Renal cortical epithelial cell (primary cell): ENCODE measurements at places on chromosomes 3 and 15. TPM values are rescaled to one million over a fixed set of nuclear protein-coding genes. Genes with fewer than 3 reads are reported as not detected.

- DNase-seq: no peak
These were observed 35.2 kb downstream of the FAM81A start for GRCh38 chr15:59473226-59473625.

DNA sequence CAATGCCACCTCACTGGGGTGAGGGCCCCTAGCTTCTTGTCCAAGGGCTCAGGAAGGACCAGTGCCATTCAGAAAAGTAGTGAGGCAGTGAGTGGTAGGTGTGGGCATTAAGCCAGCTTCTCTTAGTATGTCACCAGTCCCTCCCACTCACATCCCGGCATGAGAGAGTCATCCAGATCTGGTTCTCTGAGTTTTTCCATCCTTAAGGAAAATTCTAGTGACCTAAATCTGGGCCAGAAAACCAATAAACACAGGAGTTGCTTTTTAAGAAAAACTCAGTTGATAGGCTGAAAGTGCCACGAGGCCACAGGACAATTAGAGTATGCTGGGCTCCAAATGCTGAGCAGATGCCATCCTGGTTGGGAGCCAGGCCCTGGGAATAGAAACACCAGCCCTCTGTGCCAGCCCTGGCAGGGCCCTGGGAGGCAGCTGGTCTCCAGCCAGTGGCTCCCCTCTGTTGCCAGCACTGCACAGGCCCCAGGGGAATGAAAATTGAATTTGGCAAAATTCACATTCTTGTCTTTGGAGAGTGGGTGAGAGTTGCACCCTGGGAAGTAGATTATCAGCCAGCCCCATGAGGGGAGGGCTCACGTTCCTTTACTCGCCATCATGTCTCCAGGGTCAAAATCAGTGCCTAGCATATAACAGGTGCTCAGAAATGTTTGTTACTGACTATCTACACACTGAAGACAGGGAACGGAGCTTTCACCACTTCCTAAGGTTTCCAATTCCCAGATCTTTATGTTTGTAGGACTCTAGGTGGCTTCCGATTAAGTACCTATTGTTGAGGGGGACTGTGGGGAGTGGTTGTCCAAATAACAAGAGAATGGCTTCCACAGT lies 52.8 kb downstream of the FAM43A start:
- DNase-seq: peak; percentile 81

The NUP210 gene
- 3.6 and 20.8 TPM in 2 replicates for total RNA-seq

DNA sequence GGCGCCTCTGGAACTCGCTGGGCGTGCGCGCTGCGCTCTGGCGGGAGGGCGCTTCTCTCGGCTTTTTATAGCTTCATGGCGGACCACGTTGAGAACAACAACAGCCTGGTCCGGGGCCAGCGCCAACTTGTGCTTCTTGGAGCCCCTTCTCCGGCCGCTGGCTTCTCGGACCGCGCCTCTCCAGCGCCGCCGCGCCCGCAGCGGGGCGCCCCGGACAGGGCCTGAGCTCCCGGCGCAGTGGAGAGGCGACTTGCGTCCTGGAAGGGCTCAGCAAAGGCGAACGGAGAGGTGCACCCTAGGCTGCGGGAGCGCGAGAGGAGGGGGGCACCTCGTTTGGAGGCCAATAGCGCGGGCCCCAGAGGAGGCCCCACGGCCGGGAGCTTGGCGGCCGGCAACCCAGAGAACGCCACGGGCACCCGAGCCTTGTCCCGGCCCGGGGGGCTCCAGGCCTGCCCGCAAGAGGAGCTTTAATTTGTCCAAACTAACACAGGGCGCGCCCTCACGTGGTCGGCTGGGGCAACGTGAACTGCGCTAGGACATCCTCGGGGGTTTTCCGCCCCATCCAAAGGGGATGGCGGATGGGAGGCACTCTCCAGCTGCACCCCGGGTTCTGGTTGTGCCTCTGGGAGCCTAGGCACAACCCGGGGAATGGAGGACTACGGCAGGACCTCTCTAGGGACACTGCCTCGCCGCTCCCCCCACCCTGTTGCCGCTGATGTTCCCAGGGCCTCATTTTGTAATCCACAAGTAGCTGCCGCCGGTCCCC lies 37.8 kb downstream of the HMCES start:
- peak; percentile 41 for DNase-seq

The GPX1 gene
- total RNA-seq: 288 and 368 TPM in 2 replicates

DNA sequence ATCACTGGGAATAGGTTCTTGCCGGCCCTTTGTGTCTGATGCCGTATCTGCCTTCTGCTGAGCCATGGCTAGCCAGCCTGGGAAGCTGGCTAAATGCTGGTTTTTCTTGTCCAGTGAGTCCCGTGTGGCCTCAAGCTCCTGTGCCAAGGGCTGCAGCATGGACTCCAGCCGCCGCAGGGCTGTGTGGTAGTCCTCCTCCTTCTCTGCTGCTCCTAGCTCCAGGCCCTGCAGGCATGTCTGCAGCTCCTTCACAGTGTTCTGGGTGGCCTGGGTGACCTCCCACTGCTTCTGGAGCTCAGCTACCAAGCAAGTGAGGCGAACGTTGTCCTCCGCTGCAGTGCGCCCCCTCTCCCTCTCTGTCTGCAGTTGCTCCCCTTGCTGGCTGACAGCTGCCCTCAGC lies 24.9 kb downstream of the CXCR6 start:
- no peak for DNase-seq

DNA sequence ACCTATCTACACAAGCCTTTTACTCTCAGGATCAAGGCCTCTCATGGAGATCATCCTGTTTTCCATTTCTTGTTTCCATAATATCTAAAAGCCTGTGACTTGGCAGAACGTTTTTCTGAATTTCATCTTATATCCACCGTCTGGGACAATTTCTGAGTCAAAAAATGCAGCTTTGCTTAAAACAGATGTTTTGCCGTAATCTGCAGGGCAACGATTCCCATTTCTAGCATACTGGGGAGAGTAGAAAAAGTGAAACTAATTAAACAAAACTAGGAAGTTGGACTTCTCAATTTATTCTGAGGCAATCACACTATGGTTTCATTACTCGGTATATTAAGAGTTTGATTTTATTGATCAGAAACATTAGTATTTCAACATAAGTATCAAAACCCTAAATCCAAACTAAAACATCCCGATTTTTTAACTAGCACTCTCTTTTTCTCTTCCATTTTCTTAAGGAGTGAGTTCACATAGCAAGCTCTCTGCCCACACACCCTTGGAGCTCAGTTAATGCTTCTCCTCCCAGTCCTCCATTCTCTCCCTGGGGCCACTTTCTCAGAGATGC lies 33.6 kb downstream of the SPATA12 start:
- no peak for DNase-seq

GRCh38 chr15:57427367-57427821 lies 51.1 kb downstream of the CGNL1 start:
- DNase-seq: peak; percentile 72

DNA sequence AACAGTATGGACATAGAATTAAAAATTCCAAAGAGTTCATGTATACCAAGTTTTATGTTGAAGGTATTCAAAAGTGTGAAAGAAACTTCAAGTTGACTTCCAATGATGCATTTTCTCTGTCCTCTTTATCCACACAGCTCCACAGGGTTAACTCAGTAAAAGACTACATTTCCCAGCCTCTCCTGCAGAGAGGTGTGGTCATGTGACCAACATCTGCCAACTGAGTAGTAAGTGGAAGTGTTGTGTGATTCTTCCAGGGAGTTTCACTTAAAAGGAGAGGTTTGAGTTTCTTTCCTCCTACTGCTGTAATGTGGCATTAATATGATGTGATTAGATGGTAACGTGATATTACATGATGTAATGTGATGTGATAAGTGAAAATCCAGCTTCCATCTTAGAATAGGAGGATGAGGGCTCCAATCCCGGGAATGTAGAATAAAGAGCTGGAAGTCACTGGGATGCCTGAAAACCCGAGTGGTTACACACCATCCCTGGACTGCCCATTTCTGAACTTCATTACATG lies 280.6 kb downstream of the ARRDC4 start:
- DNase-seq: no peak

GRCh38 chr3:166799-167198 lies 29.8 kb upstream of the CHL1 start:
- no peak for DNase-seq

GRCh38 chr3:106139826-106140225 lies 271.0 kb upstream of the CBLB start:
- DNase-seq: no peak

DNA sequence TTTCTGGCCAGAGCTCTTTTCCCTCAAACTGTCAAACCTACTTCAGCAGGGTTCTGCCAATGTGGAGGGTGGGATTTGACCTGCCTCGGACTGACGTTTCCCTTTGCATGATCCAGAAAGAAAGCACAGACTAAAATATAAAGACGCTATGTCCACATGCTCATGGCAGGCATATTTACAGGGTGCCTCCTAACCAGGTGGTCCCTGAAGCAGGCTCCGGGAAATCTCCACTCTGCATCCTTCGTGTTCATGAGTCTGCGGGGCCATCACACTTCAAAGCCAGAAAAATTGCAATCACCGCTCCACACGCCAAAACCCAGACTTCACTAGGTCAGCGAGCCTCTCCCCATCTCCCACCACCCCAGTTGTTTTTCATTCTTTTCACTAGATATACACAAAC lies 143.3 kb upstream of the IGF1R start:
- DNase-seq: no peak

DNA sequence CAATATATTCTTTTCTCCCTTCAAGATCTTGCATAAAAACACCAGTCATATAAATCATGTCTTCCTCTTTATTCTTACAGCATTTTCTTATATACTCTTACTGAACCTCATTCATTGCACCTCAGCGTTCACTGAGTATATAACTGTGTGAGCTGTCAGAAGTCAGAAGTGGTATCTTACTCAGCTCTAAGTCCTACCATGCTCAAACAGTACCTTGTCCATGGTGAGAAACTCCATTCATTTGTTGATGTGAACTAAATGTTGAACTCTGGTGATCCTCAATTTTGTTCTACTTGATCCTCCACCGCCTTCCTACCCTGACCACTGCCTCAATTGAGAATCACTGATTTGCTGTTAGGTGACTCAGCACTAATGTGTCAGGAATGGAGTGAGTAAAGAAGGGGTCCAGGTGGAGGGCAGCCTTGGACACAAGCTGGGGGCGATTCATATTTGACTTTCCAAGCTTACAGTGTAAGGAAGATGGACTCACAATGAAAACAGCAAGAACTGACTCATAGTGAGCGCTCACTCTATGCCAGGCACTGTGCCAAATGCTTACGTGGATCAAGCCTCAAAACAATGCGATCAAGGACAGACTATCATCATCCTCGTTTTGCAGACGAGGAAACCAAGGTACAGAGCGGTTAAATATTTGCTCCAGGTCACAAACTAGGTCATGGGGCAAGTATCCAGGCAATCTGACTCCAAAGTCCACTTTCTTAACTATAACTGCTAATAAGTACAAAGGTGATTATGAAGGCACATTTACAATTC lies 13.5 kb upstream of the ZFYVE19 start:
- DNase-seq: peak; percentile 98

DNA sequence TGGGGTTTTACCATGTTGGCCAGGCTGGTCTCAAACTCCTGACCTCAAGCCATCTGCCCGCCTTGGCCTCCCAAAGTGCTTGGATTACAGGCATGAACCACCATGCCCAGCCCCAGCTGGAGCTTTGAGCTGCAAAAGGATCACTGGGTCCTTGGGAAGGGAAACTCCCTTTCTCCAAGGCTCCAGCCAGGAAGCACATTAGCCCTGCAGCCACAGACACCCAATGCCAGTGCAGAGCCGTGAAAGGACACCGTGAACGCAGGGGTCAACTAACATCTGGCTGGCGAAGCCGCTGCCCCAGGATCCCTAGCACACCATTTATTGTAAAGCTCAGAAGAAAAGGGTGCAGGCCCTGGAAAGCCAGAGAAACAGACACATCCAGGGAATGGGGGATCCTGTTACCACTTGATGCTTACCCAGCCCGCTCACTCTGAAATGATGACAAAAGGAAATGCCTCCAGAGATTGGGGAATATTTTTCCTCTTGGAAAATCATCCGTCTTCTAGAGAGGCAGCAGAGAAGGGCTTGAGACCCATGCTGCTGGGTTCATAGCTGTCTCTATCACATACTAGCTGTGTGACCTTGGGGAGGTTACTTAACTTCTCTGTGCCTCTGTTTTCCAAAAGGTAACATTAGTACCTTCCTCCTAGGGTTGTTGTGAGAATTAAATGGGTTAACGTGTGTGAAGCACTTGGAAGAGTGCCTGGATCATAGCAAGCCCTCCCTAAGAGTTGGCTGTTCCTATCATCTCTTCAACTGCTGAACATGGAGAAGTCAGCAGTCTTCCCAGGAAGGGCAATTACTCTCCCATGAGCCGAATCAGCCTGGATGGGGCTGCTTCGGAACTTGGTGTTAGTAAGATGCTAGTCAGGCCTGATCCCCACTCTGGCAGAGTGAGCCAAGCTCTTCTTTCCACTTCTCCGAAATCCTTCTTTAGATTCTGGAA lies 40.8 kb downstream of the LMCD1 start:
- DNase-seq: no peak

- DNase-seq: peak; percentile 15
These were observed 155.5 kb downstream of the PLD1 start for GRCh38 chr3:171654809-171655208.

DNA sequence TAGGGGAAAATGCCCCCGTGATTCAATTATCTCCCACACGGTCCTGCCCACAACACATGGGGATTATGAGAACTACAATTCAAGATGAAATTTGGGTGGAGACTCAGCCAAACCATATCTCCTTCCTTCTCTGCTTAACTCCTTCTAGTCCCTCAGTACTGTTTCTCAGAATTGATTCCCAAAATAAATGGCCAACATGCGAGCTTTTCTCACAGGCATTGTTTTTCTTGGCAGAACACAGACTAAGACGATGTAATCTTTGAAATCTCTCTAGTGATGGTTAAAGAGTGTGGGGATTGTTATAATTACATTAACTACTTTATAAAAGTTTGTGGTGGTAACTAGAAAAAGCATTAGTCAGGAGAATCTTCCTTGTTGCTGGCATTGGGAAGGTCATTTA lies 366.5 kb downstream of the LPP start:
- DNase-seq: peak; percentile 19

DNA sequence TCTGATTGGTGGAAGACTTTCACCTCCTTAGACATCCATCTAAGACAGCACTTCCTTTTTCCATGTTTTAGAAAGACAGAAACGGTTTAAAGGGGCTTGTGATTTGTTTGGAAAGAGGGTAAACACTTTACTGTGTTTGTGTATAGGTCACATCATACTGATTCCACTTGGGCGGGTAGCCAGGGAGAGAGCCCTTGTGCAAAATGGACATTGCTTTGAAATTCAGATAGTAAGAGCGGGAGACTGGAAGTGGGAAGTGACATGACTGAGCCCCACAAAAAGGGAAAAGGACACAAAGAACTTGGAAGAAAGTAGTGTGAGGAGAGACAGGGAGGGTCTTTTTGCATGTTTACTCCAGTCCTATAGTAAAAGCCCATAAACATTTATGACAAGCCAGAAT lies 195.6 kb upstream of the CNTN4 start:
- no peak for DNase-seq

- peak; percentile 99 for DNase-seq
These were observed 167.4 kb downstream of the GAP43 start for GRCh38 chr3:115790759-115791158.

GRCh38 chr3:16266714-16267113 lies 1.7 kb downstream of the OXNAD1 start:
- DNase-seq: no peak

GRCh38 chr3:114331710-114332109 lies 37.9 kb downstream of the TIGIT start:
- no peak for DNase-seq

- no peak for DNase-seq
These were observed 3.4 kb upstream of the FAM43A start for GRCh38 chr3:194682189-194682693.

The OXTR gene
- 1.2 and 6.9 TPM in 2 replicates for total RNA-seq

- DNase-seq: peak; percentile 49
These were observed 6.4 kb upstream of the STRA6 start for GRCh38 chr15:74208901-74209559.

GRCh38 chr15:40691737-40692136 lies 3.2 kb upstream of the RAD51 start:
- peak; percentile 20 for DNase-seq

The WDR48 gene
- 35.4 and 71.4 TPM in 2 replicates for total RNA-seq
